ENCODE measurements at places on chromosomes 1 and 21.

- no peak for DNase-seq
These were observed 49.0 kb downstream of the CACHD1 start for GRCh38 chr1:64518692-64519481.

DNA sequence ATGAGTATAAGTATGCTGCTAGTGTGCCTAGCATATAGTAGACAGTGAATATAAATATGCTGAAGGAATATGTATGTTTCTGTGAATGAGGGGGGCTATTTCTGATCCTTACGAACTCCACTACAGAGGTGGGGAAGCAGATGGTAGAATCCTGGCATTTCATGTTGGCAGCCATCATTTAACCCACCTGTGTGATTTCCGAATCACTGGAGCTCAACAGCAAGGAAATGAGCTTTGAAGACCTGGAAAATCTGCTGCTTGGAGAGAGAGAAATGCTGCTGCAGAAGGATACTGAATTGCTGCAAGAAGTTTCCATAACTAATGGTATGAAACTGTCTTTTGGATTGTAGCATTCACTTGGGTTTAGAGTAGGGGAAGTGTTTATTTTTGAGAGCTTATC, 83.5 kb downstream of the RABGAP1L start:
- no peak for DNase-seq

DNA sequence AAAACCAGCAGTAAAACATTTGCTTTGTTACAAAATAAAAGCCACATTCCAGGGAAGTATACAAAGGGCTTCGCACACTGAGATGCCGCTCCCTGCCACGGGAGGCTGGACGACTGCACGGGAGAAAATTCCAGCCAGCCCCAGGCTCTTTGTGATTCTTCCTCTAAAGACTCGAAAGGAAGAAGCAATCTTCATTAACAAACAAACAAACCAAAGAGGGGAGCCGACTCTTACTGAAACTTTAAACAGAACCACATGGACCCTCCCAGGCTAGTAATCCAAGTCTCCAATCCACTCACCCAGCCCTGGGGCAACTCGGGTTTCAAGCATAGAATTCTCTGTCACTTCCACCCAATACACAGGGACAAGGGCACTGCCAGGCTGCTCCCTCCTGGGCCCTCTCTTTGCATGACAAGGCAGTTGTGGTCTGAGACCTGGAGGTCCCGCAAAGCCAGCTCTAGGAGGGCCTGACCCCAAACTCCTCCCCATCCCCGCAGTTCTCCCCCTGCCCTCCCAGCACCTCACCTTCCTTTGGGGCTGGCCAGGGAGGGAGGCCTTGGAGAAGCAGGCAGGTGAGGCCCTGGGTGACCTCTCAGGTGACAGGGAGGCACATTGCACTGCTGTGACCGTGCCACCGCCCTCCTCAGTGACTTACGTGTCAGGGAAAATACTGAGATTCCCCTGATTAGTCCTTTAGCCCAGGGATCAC, 26.6 kb upstream of the COL18A1 start:
- DNase-seq, result no peak

- no peak for DNase-seq
These were observed 187.7 kb upstream of the LMO4 start for GRCh38 chr1:87140831-87141540.

DNA sequence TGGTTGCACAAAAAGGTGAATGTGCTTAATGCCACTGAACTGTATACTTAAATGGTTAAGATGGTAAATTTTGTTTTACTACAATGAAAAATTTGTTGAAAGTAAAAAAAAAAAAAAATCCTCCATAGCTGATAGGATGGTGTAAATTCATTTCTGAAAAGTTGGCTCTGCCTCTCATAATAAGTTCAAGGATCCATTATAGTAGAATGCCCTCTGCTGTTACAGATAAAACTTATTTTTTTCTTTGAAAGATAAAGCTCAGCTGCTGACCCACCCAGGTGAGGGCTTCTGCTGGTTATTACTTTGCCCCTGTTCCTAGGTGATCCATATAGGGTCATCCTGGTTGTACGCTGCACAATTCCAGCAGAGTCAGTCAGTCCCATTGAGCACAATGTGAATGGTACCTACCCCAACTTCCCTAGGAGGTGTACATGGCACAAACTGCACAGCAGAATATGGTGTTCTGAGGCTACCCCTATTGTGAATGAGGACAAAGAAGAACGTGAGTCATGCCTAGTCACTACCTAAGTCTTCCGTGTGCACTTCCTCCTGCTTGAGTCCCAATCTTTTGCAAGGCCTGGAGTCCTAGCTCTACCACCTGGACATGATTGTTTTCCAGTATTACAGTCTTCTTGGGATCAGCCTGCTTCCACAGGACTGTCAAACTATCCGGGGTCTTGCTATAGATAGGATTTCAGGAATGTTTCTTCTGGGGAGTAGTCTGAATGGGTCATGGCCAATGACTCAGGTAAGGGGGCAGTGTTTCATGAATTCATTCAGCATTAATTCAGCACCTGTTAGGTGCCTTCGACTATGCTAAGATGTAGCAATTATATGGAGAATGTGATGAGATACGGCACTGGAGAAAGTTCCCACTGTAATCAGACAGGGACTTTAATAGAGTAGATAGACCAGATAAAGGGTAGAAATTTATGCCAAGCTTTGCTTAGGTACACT, 20.8 kb upstream of the CD5L start:
- no peak for DNase-seq

- no peak for DNase-seq
These were observed 103.8 kb downstream of the GREM2 start for GRCh38 chr1:240508201-240508600.

DNA sequence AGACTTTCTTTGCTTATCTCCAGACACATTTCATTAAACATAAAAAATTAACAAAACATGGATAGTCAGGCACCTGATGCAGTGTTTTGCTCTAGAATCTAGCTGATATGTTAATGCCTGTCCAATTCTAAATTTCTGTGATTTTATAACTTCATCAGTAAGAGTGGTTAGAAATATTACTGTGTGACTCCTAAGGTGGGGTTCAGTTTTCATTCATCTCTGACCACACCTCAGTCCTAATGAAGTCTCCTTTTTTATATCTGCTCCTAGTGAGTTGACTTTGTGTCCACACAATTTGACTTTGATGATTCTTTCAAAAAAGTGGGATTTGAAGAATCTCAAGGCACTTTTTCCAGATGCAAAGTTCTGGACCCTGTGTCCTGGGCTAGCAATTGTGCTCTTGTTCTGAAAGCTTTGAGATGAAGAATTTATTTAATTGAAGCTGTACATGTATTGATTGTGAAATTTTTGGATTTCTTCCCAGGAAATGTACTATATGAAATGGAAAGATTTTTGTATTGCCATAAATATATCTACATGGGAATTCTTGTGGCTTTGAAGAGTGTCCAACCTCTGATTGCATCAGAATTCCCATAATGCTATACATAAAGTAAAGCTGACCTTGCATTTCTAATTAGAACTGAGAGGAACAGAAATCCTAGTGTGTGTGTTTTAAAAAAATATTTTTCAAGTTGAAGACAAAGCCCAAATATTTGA, 111.2 kb downstream of the GIPC2 start:
- DNase-seq, result no peak

Measured in progenitor cell of endocrine pancreas (in vitro differentiated cells).